Inflammatory macrophage treated with lipopolysaccharide for 1 hour (primary cell): ENCODE measurements at places on chromosomes 5 and 9.

DNA sequence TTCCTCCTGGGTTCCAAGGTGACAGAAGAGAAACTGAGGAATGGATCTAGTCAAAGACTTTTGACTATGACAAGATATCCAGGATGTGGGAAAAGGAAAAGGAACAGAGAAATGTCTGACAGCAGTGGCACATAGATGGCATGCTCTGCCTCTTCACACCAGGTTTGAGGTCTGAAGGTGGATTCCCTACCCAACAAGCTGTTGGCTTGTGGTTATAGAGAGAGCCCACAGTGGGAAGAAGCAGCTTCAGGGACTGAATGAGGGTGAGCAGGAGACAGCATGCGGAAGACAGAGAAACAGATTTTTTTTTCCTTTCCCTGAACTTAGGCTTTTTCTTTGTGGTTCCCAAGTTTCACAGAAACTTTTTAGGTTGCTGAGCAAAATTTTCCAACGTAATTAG is 20.6 kb downstream of the IFNW1 start:
- DNase-seq, result no peak

DNA sequence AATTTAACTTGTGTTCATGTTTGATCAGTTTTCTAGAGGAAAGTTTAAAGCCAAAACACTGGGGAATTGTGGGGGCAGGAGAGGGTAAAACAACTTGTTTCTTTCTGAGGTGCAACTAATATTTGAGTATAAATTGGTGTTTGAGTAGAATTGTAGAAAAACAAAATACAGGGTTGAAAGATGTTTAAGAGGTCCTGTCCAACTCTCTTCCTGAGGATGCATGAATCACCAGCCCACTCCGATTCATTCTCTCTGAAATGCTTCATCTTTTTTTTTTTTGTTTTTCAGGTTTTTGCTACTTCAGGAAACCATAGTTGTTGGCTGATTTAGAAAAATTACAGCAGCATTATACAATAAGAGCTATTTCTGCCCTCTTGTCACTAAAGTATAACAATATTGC is 42.4 kb upstream of the TMC1 start:
- DNase-seq, result no peak

DNA sequence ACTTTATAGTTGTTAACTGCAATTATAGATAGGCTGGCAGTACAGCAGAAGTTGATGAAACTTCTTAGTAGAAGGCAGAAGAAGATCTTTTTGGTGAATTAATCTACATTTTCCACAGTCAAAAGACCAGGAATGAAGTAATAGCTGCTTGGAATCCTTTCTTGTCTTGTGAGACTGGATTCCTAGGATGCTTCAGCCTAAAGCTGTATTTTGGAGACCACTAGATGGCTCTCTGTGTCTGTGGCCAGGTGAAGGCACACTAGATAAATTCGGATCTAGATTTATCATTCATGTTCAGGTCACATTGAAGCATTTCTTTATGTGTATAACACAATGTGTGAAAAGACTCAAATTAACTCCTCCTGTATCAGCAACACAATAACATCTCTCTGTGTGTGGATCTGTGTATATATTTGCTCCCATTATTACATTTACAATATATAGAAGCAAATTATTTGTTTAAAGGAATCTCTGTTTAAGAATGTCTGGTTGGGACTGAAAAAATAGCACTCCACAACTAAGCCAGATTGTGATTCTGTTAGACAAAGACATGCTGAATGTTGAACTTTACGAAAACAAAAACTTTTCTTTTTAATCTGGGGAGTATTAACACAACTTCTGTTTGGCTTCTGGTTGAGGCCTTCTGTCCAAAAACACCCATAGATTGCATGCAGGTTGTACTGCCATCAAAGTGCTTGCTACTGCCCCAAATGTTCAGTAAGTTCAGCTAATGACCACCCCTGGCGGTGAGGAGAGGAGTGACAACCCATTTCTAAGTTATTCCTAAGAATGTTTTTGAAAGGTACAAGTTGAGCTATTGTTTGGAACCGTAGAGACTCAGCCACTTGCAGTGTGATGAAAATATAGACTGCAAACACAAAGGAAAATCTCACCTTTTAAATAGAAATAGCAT is 10.6 kb downstream of the GRIN3A start:
- no peak for DNase-seq

DNA sequence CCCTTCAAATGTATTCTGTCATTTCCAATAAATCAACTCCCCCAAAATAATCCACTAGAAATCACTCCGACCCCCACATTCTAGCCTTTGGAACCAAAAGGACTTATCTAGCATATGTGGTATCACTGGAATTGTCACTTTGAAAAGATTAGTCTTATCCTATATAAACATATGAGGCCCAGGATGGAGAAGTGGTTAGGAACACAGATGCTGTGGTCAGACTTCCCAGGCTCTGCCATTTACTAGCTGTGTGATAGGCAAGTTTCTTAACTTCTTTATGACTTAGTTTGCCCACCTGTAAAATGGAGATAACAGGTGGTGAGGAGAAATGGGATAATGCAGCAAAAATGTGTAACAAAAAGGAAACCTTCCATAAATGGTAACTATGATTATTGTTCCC is 62.0 kb upstream of the GLRX start:
- DNase-seq, result no peak

DNA sequence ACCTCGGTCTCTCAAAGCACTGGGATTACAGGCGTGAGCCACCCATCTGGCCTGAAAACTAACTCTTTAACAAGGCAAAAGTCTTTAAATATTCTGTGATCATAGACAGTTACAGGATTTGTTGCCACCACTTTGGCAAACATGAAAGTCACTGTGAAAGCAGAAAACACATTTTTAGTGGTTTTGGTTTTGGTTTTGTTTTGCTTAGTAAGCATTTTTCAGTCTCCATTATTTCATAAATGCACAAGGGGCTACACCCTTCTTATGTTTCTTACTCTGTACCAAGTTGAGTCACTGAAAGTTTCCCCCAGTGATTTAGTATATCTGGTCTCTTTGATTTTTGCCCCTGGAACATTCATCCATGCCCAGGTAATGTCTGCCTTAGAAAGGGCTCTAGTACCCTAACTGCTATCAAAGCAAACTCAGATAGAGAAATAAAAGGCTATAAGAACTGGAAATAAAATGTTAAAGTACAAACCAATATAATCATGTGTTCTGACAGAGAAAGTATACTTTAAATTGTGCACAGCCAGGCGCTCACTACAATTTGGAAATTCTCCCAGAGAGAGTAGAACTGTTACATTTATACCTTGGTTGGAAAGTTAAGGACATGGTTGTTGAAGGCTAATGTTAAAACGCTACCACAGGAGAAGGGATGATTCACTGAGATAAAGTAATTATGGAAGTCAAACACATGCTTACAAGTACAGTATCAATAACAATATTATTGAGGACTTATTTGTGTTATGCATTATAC is 1022.5 kb upstream of the DMAC1 start:
- DNase-seq, result no peak

- no peak for DNase-seq
Observed at GRCh38 chr9:102087141-102087540, 348.7 kb upstream of the GRIN3A start.

- DNase-seq, result no peak
Observed at GRCh38 chr5:152723482-152723881, 318.4 kb upstream of the NMUR2 start.

- DNase-seq, result no peak
Observed at GRCh38 chr5:24222876-24223275, 421.9 kb downstream of the CDH10 start.

GRCh38 chr5:172769342-172769615 is 1.7 kb downstream of the DUSP1 start:
- no peak for DNase-seq
